ENCODE measurements at places on chromosomes 4 and X.

DNA sequence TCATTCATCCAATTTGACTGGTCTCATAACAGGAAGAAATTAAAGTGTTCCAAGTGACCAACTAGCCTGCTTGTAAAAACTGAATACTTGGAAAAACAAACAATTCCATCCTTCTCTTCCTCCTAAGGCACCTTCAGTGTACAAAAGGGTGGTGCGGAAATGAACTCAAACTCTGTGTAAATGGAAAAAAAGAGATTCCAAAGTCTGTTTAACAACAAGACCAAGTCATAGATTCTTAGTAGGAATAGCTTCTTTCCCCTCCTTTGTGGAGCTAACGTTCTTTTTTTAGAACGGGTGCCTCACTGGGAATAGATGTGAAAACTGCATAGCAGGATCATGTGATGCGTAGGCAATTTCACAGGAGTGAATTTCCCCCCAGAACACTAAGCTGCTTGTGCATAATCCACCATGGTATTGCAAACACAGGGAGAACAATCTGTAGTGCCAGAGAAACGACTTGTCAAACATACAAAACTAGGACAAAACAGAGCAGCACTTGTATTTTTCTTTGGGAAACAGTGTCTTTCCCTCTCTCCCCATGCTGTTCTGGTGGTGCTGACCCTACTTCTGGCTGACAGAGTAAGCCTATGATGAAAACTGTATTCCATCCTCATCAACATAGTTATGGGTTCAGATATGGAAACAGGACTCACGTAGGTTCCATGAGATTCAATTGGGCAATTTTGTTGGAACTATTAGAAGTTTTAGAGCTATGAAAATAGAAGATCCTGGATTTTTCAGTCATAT is 13.2 kb upstream of the SOD3 start:
- no peak for DNase-seq

- no peak for DNase-seq
Observed at GRCh38 chr4:5839751-5840674, 52.9 kb downstream of the CRMP1 start.

GRCh38 chr4:20621476-20621875 is 78.8 kb upstream of the PACRGL start:
- DNase-seq: no peak

DNA sequence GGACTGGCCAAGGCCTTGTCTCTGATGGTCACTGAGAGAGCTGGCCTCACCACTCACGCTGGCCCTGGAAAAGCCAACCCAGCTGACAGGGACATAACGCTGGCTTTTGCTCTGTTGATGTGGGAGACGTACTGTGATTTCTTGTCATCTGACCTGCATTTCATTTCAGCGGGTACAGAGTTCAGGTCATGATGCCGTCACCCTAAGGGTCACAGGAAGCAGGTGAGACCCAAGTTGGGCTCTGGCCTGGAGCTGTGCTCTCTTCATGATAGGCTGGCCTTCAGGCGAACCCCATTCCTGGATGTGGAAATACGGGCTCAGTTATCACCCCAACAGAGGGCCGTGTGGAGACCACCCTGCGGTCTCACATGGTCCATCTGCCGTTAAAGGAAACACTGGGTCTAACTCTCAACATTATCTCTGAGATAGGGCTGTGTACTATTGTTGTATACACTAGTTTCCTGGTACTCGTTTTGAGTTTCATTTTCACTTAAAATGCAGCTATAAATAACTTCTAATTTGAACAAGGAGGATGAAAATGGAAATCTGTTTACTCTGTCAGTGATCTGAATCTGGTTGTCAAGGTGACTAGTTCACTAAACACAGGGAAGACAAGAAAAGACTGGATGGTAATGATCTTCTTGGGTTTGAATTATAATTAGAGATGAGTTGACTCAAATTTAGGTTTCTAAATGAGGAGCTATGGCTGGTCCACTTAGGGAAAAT is 89.1 kb downstream of the TBC1D9 start:
- no peak for DNase-seq

- DNase-seq: no peak
Observed at GRCh38 chr4:78250500-78250899, 193.4 kb downstream of the FRAS1 start.

DNA sequence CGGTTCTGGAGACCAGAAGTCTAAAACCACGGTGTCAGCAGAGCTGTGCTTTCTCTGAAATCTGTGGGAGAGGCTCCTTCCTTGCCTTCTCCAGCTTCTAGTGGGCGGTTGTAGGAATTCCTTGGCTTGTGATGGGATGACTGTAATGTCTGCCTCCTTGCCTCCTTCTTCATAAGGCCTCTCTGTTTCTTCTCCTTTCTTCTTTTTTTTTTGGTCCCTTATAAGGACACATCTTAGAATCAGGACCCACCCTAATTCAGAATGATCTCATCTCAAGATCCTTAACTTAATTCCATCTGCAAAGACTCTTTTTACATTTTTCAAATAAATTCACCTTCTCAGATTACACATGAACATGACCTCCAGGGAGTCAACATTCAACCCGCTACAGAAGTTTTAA is 186.9 kb downstream of the STK32B start:
- DNase-seq: no peak

GRCh38 chr4:57103051-57103450 is 7.1 kb downstream of the IGFBP7 start:
- no peak for DNase-seq

DNA sequence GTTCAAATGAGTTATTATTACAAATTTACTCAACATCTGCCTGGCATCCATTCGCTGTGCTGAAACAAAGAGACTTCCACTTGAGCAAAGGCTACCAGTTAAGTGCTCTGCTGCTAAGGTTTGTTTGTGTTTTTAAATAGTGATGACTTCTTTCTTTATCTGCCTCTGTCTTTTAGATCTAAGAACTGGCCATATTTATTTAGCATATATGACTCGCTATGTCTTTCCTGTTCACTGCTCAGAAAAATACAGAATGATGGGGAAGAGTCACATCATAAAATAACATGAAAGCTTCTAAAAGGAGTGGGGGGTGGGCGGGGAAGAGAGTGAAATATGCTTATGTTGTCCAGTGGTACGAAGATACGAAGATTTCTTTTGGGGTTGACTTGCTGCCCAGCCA is 322.2 kb downstream of the GPAT3 start:
- no peak for DNase-seq

- no peak for DNase-seq
Observed at GRCh38 chr4:150904671-150905070, 110.4 kb downstream of the LRBA start.

- DNase-seq: peak; percentile 34
Observed at GRCh38 chr4:1628892-1629698, 55.0 kb downstream of the FAM53A start.

DNA sequence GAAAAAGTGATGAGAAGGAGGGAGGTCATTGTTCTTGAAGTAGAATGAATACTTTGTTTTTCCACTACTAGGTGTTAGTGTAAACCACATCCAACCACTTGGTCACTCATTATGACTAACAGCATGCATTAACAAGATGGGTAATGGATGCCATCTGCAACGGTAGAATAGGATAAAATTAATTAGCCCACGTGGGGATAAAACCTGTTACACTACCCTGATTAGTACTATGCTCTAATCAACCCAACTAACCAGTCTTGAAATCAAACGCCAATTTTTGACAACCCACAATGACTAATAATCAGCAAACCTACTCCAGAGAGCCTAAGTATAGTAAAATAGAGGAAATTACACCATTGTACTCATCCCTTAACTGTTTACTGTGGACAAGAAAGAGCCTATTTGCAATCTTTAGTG is 93.4 kb upstream of the MCF2 start:
- no peak for DNase-seq

DNA sequence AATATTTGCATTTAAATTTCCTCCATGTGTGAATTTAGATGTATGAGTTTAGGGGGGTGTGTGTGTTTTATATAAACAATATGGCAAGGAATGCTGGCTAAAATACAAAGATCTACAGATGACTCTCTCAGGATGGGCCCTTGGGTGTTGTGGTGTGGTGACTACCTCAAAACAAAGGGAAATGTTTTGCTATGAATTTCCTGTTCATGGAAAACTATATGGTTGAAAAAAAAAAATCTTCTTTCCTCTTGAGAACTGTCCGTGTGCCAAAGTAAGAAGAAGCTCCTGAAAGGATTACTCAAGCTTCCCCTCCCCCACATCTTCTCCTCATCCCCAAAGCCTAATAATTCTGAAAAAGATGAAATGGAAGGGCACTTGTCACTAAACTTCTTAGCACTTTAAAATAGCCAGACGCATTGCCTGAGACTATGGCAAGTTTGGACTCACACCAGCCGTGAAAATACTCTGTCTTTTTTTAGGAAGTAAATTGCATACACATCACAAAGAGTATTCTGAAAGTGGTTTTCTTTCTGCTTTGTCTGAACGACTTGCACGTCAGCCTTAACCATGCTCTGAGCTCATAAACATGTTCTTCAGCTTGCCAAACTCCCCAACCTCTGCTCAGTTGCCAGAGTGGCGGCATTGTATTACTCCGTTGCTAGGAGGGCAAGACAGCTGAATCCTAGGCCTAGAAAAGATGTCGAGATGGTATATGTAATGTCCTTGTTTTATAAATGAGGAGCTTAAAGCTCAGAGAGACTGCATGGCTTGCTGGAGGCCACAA is 250.4 kb upstream of the JADE1 start:
- DNase-seq: no peak

GRCh38 chr4:86968547-86968946 is 33.7 kb downstream of the AFF1 start:
- DNase-seq: peak; percentile 64

GRCh38 chrX:150683536-150684146 is 9.6 kb upstream of the MTMR1 start:
- no peak for DNase-seq

- no peak for DNase-seq
Observed at GRCh38 chr4:4361883-4362282, 25.0 kb upstream of the NSG1 start.

DNA sequence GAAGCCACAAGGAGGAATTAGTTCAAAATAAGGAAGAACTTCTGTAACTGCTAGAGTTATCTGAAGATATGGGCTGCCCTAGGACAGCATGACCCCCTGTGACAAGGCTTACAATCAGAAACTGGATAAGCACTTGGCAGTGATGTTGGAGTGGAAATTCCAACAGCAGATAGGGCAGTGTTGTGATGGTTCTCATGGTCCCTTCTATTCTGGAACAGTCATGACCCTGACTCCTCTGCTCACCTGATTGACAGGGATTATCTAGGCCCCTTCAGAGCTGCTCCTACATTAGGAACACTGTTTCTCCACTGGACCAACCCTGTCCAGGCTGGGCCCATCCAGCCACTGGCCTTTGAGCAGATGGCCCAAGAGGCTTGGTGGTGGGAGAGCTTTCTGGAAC is 17.9 kb downstream of the NALF2 start:
- no peak for DNase-seq

GRCh38 chr4:180668732-180669131 is 1574.5 kb upstream of the TENM3 start:
- no peak for DNase-seq

DNA sequence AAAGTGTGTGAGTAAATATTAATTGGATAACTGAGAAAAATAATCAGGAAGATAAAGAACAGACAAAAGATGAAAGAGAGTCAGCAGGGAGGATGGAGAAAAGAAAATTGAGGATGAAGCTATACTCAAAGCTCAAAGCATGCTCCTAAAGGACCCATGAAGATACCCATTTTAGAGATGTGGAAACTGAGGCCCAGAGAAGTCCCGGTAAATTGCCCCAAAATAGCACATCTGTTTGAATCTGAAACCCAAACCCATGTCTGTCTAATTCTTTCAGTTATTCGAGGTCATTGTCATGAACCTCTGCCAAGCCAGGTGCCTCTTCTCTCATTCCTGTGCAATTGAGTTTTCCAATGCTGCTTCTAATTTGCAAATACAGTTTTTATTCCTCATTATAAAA is 29.6 kb upstream of the MSX1 start:
- no peak for DNase-seq

- no peak for DNase-seq
Observed at GRCh38 chrX:121122332-121122731, 74.9 kb downstream of the GLUD2 start.

DNA sequence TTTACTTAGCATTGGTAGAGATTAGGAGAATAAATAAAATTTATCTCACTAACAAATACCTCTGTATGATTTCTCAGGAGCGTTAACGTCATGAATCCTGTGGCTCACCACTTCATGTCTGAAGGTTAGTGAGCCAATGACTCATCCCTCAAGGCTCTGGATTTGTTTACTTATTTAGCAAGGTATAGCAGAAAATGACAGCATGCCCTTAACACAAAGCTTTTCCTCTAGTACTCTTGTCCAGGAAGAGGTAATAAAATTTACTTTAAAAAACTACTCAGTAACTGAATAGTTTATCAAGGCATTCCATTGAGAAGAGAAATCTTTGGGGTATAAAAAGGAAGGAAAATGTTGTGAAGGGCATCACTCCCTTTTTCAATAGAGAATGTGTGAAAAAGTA is 823.8 kb downstream of the CCSER1 start:
- no peak for DNase-seq

DNA sequence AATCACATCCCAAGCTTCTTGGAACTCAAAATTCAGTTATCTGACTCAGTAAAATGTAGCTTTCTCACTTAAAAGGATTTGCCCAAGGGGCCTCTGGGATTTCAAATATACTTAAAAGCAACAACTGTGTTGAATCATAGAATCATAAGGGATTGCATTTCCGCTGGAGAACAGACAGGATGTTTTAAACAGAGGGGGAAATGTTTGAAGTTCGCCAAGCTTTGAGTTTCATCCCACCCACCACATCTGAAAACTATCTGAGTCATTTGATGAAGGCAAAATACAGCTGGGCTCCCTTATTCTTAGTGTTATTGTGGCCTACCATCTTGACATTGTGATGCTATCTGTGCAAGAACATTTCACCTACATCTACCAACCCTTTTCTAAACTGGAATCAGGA is 73.5 kb downstream of the PPP1R2C start:
- no peak for DNase-seq

- peak; percentile 38 for DNase-seq
Observed at GRCh38 chrX:101078716-101079598, at the start of gene TMEM35A. Gene TMEM35A (plus strand): TSS chrX:101078879. CDS start chrX:101079003, 124 bp downstream.

DNA sequence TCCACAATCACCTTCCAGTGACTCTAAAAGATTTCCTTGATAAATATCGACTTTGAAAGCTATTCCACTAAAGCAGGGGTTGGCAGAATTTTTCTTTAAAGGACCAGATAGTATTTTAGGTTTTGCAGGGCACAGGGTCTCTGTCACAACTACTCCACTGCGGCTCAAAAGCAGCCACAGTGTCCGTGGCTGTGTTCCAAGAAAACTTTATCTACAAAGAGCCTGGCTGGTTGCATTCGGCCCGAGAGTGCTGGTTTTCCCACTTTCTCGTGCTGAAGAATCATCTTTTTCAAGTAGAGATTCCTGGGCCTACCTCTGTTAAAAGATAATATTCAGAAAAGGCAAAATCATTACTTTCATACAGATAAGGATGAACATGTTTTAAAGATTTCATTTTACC is 55.6 kb downstream of the TSPAN7 start:
- no peak for DNase-seq

DNA sequence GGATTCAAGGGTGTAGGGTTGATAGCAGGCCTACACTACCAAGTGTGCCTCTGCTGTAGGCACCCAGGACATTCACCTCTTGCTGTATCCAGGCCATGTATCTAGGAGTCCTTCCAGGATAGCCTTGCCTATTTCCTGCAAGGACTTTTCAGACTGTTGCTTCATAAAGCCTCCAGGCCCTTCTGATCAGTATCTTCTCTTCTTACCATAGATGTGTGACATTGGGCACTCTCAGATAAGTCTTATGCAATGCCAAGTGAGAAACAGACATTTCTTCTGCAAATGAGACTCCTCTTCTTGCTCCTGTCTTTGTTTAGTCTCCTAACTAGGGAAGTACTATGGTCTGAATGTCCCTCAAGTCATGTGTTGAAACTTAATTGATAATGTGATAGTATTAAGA is 386.8 kb downstream of the ANKRD50 start:
- no peak for DNase-seq

Data from renal pelvis (tissue), 12 donors.